ENCODE measurements at places on chromosomes 2 and 18.
A peak's percentile ranks its signal among the peaks of the same experiment; 100 is the strongest.

- no peak for DNase-seq
These were observed 1002.3 kb downstream of the TDRD15 start for GRCh38 chr2:22126106-22126505.

- no peak for DNase-seq
These were observed 80.9 kb upstream of the PHLPP1 start for GRCh38 chr18:62634458-62634857.

- no peak for DNase-seq
These were observed 174.6 kb upstream of the TPO start for GRCh38 chr2:1238598-1239138.

DNA sequence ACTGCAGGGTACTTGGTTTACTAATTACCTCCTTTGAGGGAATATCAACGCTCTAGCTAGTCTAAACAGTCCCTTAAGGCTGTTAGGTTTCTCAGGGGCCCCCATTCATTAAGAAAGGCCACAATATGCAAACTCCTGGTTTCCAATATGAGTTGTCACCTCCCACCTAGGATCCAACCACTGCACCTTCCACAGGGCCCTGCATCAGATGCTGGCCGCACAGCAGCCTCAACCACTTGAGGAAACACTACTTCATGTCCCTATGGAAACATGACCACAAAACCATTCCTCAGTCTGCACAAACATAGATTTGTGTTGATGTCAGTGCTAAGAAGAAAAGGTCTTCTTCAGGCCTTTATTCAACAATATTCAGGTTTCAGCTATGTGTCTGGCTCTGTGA is 40.9 kb downstream of the STAT4 start:
- peak; percentile 15 for DNase-seq

- DNase-seq = no peak
These were observed 12.1 kb downstream of the PTMA start for GRCh38 chr2:231720292-231720986.

DNA sequence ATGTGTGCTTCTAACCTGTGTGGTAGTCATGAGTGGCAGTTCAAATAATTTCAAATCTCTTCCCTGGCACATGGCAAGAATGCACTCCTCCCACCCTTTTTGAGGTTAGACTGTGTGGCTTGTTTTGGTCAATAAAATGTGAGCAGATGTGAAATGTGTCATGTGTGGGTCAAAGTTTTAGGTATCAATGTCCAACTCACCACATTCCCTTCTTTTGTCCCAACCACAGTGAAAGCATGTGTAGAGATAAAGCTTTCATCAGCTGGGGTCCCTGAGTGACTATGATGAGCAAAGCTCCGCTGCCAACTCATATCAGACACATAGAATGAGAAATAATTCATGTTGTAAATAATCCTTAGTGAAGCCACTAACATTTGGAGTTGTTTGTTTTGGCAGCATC is 118.2 kb downstream of the PAX3 start:
- DNase-seq = no peak

DNA sequence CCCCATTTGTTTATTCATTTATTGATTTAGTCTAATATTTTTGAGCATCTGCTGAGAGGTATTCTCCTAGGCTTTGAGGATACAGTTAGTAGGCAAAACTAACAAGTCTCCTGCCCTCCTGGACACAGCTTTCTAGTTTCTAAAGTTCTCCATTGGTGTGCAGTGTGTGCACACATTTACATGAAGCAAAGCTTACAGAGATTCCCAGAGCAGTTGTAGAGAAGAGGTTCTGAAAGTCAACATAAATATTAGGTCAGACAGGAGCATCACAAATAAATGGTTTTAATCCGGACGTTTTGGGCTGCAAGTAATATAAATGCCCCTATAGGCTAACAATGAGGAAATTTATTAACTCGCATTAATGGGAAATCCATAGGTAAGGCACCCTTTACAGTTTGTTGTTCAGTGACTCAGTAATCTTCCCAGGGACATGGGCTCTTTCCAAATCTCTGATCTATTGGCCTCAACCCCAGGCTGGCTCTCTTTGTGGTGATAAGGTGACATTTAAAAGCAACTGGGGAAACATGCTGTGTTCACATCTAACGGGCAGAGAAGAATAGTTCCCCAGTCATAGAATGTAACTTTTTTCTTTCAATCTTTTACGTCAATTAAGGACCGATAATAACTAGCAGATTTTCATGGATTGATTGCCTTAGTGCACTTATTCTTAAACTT is 407.2 kb downstream of the PTPRM start:
- no peak for DNase-seq

GRCh38 chr2:94871226-94872087 is at the start of gene TEKT4:
Gene TEKT4 (plus strand): TSS chr2:94871430. CDS start chr2:94871580, 150 bp downstream.
- no peak for DNase-seq

All from stimulated activated CD4-positive, alpha-beta T cell treated with anti-CD3 and anti-CD28 coated beads, Interleukin-15, amount 100 ng/mL, for 48 hours (primary cell).